Hypothalamus (tissue), 51 donors: ENCODE measurements at places on chromosomes 2 and 18.

DNA sequence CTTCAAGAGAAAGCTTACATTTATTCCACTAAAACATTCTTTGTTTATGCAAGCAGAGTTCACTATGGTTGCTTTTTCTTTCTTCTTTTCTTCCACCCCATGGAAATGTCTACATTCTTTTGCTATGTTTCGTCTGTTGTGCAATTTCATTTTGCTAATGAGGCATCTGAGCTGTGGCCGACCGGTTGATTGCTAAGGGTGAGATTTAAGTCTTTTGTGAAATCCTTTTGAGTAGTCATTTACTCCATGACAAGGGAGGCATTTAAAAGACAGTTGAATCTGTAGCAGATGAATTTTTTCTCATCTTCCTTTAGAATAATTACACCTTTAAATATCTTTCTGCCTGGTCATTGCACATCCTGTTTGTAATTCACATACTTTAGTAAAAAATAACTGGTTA lies 324.1 kb upstream of the THUMPD2 start:
- no peak for DNase-seq

GRCh38 chr18:61949946-61950345 lies 57.1 kb upstream of the RNF152 start:
- DNase-seq: no peak

- DNase-seq: no peak
These were observed 65.8 kb downstream of the ETAA1 start for GRCh38 chr2:67462738-67463496.

GRCh38 chr2:237128026-237128703 lies 42.5 kb downstream of the COPS8 start:
- DNase-seq: no peak

DNA sequence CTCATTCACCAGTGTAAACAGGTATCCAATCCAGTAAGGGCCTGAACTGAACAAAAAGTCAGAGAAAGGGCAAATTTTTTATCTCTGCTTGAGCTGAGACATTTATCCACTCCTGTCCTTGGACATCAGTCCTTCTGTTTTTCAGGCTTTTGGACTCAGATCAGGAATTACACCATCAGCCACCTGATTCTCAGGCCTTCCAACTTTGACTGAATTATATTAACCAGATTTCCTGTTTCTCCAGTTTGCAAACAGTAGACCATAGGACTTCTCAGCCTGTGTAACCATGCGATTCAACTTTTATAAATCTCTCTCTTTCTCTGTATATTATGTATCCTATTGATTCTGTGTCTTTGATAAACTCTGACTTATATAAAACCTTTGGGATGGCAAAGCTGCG lies 289.3 kb upstream of the CDH2 start:
- DNase-seq: no peak

DNA sequence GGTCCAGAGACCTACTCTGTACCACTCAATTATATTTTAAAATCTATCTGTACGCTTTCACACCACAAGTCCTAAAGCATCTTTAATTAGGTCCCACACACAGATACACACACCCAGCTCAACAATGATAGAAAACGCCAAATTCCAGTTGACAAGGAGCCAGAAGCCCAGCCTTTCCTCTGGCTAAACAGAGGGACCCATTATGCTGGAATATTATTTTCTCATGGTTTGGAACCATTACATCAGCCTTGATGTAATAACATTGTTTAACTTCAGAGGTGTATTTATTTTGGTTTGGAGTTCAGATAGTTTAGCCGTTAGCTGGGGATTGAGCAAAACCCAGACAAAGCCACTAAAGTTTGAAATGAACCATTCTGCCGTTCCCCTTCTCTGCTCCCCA lies 14.0 kb upstream of the INHBB start:
- no peak for DNase-seq

- no peak for DNase-seq
These were observed 201.4 kb upstream of the SIX2 start for GRCh38 chr2:45210462-45211195.

- DNase-seq: no peak
These were observed 22.6 kb upstream of the ITGA6 start for GRCh38 chr2:172404824-172405223.

- no peak for DNase-seq
These were observed 237.6 kb upstream of the STON1 start for GRCh38 chr2:48292393-48292792.

DNA sequence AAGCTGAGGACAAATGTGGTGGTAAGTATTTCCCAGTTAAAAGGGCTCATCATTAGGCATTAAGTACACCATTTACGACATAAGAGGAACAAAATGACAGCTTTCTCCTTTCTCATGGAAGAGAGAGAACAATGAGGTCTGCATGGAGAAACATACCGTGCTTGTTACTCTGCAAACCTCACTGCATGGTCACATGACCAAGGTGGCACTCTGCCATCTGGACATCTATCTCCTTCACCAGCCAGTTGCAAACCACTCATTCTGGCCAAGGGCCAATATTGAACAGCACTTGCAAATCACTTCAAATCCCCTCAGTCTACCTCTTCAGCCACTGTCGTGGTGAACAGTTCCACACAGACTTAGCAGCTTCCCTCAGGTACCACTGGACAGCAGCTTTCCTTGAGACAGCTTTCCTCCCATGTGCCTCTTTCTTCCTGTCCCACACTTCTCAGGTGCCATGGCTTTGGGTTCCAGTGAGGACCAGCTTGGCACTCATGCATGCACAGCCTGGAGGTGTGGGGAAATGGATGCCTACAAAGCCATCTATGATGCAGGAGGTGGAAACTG lies 29.5 kb upstream of the DPP4 start:
- no peak for DNase-seq

DNA sequence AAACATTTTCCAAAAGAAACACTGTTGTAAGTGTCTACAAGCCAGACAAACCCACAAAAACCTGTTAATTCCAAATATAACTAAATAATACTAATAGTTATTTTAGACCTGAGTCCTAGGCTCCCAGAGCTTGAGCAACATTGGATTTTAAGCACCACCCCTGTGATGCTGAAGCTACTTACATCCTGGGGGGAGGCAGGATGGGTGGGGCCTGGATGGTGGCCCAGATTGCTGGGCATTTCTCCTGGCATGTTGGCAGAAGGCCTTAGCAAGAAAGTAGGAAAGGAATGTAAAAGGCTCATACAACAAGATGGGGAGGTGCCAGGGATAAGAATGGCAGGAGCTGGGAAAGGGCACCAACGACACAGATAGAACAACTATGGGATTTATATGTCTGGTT lies 50.7 kb upstream of the OTX1 start:
- no peak for DNase-seq

- no peak for DNase-seq
These were observed 31.4 kb downstream of the POLR1A start for GRCh38 chr2:86074256-86074655.

DNA sequence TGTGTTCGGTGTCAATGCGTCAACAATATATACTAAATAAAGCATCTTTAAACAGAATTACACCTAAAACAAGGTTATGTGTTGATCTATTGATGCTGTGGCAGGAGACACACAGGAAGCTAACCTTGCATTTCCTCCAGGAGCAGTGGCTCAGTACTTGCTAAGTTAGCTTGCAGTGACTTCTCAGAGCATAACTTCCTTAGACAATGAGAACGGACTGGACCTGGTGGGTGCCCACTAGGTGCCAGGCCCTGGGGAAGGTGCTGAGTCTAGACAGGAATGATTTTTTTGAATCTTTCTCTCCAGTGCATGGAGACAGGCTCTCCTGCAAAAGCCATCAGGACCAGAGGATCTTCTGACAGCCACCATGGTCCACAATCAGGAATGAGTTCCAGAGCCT lies 73.8 kb upstream of the MGAT4A start:
- DNase-seq: no peak

- DNase-seq: no peak
These were observed 286.1 kb downstream of the SOX11 start for GRCh38 chr2:5978131-5978751.

DNA sequence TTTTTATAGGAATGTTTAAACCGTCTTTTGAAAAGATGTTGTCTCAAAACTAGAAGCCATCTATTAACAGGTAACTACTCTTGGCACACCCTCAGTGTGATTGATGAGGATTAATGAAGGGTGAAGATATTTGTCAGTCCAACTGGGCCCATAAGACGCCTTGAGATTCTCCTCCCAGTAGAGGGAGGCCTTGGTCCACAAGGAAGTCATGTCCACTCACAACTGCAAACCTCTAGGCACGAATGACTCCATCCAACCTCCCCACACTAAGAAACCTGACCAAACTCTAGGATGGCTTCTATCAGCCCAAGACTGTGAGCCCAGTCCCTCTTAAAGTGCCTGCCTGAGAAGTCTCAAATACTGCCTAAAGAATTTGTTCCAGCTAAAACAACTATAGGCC lies 19.2 kb upstream of the GRP start:
- DNase-seq: no peak

GRCh38 chr2:196262606-196263005 lies 91.2 kb upstream of the STK17B start:
- DNase-seq: no peak

- no peak for DNase-seq
These were observed 144.8 kb upstream of the MAP3K20 start for GRCh38 chr2:172930871-172931255.

GRCh38 chr2:241148891-241149674 lies at the start of gene PASK:
TSS of gene PASK (minus strand) at chr2:241149472. CDS start at chr2:241143032, 6,440 bp downstream.
- peak; percentile 87 for DNase-seq

GRCh38 chr2:109230941-109231420 lies 102.0 kb downstream of the SH3RF3 start:
- no peak for DNase-seq

GRCh38 chr2:80001701-80002101 lies 302.9 kb downstream of the LRRTM1 start:
- no peak for DNase-seq

DNA sequence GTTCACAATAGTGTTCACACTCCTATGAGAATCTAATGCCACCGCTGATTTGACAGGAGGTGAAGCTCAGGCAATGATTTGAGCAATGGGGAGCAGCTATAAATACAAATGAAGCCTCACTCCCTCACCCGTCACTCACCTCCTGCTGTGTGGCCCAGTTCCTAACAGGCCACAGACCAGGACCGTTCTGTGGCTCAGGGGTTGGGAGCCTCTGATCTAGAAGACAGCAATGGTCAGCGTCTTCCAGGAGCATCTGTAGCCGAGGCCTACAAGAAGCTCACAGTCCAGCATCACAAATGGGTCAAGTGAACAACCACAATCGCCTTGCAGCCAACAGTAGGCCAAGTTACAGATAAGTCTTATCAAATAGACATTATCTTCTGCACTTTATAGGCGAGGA lies 110.0 kb upstream of the SLC66A3 start:
- no peak for DNase-seq

- no peak for DNase-seq
These were observed 80.9 kb downstream of the CABYR start for GRCh38 chr18:24219561-24220317.

DNA sequence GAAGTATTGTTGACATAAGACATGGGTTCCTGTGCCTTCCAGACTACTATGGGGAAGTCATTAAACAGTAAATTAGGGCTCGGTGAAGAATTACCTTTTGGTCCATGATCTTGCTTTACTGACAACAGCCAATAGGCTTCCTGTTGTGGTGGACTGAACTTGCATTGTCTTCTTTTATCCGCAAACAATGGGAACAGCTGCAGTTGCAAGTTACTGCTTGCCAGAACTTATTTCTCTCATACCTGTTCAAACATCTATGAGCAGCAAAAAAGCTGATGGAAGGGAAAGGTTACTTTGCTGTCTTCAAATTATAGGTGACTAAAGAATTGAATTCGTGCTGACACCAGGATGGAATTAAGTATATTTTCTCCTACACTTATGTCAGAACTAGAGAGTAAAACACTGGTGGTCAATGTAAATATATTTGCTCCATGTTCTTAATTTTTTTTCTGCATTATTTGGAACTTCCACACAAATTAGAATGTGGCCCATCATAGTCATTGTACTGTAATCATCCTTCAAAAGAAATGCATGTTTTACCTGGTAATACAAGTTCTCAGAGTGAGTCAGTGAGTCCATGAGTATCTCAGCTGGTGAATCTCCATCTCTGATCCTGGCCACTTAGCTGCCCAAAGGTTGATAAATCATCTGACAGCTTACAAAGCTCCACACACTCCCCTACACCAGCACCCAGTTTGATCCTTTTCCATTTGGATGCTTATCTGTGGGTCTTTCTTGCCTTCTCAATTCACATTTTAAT lies 37.3 kb upstream of the RNF152 start:
- no peak for DNase-seq

DNA sequence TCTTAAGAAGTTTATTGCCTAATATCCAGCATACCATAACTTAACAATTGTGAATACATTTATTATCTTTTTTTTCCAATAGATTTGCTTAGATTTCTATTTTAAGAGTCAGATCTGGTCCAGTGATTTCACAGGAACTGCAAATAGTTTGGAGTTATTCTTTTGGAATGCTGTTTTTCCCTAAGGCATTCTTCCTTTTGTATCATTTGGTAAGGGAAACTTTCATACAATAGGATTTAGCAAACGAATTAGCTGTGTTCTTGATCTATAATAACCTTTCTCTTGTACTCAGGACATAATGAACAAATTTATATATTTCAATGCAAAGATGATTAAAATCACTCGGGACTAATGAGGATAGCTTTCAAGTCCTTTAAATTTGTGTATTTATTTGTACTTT lies 201.6 kb downstream of the ERBB4 start:
- no peak for DNase-seq

GRCh38 chr18:50716902-50717301 lies 102.9 kb downstream of the MRO start:
- no peak for DNase-seq

GRCh38 chr2:16871411-16871810 lies 205.8 kb upstream of the CYRIA start:
- DNase-seq: no peak

DNA sequence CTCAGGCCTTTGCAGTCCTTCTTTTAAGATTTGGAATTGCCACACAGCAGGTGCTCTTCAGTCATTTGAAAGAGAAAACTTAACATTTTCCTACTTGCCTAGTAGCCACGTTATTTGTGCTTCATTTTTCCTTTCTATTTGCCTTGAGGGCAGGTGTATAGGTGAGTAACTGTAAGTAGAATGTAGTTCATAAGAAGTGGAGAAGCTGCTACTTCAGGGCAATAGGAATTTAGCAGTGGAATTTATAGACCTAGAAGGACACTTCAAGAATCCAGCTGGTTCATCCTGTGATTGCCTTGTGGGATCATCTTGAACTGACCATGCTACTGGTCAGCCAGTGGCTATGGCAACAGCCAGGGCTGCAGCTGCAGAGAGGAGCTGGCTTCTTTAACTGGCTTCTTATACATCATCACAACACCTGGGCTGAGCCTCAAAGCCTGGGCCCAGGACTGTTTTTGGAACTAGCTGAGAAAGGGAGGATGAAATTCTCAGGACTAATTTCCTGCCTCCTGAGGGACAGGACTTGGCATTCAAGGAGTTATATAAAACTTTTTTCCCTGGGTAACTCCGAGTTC lies 5.1 kb upstream of the LANCL1 start:
- no peak for DNase-seq

- no peak for DNase-seq
These were observed 55.2 kb downstream of the ZEB2 start for GRCh38 chr2:144464730-144465129.

GRCh38 chr2:10079870-10080535 lies at the start of gene CYS1:
TSS of gene CYS1 (minus strand) at chr2:10080411. CDS start at chr2:10080223, 188 bp downstream.
- DNase-seq: no peak
